ENCODE measurements at places on chromosomes 5 and 9. TPM values are rescaled to one million over a fixed set of nuclear protein-coding genes. Genes with fewer than 3 reads are reported as not detected.

DNA sequence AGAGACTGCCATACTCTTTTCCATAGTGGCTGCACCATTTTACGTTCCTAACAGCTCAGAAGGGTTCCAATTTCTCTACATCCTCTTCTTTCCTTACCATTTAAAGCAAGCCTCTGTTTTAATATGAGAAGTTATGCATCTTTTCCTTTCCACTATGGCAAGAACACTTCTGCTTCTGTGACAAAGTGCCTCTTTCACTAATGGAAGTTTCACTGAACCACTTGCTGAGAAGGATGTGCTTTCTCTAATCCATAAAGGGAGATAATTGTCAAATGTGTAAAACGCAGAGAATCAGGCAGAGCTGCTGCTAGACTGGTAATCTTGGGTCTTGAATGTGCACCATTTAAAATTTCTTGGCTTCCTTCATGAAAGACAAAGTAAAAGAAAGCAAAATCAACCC lies 131.6 kb downstream of the PJA2 start:
- no peak for DNase-seq

DNA sequence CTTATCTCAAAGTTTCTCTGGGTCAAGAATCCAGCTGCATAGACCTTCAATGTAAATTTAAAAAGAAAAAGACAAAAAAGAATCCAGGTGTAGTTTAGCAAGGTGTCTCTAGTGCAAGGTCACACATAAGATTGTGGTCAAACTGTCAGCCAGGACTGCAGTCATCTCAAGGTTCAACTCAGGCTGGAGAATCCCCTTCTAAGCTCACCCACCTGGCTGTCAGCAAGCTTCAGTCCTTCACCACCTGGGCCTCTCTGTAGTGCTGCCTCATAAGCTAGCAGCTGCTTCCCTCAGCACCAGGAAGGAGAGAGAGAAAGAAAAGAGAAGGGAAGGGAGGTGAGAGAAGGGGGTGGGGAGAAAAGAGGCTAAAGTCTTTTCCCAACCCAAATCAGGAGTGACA lies 146.7 kb downstream of the ACTL7B start:
- DNase-seq: no peak

DNA sequence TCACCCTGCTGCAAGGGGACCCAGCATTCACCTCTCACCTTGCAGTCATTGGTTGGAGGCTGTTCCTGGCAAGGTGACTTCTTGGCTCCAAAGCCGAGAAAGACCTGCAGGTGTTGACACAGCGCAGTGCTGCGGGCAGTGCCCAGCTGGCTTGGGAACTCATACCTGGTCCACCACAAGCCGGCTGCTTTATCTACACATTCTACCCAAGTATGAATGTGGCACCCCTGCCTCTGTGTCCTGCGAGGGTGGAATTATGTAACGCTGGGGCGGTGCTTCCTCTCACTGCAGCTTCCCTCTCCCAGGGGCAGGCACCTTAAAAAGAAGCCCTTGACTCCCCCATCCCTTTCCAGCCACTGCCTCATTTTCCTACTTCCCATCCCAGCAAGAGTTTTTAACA lies 2.5 kb upstream of the ZMYND19 start:
- no peak for DNase-seq

TAS2R1 gene
- 0.30 TPM for polyA plus RNA-seq

BNC2 gene
- 9.8 TPM for polyA plus RNA-seq
